ENCODE measurements at places on chromosomes 3 and 15.

GRCh38 chr3:160448845-160449635 is 546 bp downstream of the TRIM59 start:
- DNase-seq = no peak

DNA sequence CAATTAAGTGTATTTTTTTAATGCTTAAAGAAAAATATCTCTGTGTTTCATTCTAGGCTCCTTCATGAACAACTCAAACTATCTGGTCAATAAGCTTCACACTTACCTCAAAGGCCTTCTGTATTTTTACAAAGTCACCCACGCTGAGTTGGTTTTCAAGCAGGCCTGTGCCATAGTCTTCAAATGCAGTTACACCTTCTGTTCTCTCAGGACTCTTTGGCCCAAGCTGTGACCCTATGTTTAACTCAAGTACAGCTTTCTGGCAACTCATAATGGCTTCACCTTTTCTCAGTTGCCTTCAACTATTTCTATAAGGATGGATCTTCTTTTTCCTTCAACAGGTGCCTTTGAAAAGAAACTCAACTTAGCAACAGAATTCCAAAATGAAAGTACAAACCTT is 587 bp downstream of the WDR49 start:
- DNase-seq = no peak

GRCh38 chr15:51842852-51843737 is 13.6 kb downstream of the TMOD3 start:
- DNase-seq = no peak

- no peak for DNase-seq
Observed at GRCh38 chr3:137010137-137010536, 52.4 kb downstream of the IL20RB start.

All from stimulated activated CD8-positive, alpha-beta memory T cell treated with anti-CD3 and anti-CD28 coated beads, Interleukin-7, amount 100 ng/mL, for 1 hour (primary cell).